ENCODE measurements at places on chromosomes 12 and 14. TPM values are rescaled to one million over a fixed set of nuclear protein-coding genes. Genes with fewer than 3 reads are reported as not detected.

Gene CD163
- 97.5 TPM for total RNA-seq

Gene LRRC10
- 39.2 TPM for total RNA-seq

- DNase-seq, result no peak
These were observed 10.0 kb upstream of the GPR19 start for GRCh38 chr12:12705838-12706520.

DNA sequence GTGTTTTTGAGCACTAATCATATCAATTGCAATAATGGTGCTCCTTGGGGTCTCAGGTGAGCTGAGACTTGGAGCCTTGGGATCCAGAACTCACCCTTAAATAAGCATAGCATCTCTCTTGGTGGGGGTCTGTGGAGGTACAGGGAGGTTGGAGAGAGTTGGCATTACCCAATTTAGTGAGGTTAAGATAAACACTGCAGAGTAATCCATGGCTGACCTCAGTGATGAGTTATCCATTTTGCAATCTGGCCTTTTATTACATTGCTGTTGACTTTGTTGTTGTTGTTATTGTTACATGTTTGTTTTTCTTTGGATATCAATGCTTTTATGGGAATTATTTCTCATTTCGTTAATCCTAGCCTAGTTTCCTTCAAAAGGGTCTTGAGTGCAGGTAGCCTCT lies 373.3 kb downstream of the NRXN3 start:
- no peak for DNase-seq

DNA sequence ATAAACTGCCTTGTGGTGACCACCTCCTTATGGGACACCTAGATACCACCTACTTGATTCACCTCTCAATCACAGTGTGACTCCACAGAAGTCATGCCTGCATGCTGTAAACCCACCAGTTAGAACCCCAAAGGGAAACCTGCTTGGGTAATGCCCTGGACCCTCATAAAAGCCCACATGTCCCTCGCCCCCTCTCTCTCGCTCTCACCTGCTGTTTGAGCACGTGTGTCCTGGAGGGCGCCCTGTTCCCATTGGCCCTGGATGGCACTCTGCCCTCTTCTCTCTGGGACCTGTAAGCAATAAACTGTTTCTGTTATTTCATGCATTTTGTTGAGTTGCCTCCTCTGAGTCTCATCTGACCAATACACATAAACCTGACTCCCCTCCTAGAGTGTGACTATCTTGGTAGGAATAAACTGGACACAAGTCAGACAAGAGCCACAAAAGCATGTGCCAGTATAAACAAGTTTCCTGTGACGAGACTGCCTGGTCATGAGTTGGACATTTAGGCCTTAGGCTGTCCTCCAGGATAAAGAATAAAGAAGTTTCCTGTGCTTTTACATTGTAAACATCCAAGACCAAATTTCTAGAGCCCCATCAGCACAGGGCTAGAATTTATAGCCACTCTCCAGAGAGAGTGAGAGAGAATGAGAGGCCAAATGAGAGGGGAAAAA lies 8.6 kb downstream of the IFI27L2 start:
- no peak for DNase-seq

GRCh38 chr12:58608711-58609110 lies 311.6 kb downstream of the LRIG3 start:
- DNase-seq, result no peak

GRCh38 chr12:120015313-120015712 lies 26.3 kb downstream of the BICDL1 start:
- DNase-seq, result no peak

DNA sequence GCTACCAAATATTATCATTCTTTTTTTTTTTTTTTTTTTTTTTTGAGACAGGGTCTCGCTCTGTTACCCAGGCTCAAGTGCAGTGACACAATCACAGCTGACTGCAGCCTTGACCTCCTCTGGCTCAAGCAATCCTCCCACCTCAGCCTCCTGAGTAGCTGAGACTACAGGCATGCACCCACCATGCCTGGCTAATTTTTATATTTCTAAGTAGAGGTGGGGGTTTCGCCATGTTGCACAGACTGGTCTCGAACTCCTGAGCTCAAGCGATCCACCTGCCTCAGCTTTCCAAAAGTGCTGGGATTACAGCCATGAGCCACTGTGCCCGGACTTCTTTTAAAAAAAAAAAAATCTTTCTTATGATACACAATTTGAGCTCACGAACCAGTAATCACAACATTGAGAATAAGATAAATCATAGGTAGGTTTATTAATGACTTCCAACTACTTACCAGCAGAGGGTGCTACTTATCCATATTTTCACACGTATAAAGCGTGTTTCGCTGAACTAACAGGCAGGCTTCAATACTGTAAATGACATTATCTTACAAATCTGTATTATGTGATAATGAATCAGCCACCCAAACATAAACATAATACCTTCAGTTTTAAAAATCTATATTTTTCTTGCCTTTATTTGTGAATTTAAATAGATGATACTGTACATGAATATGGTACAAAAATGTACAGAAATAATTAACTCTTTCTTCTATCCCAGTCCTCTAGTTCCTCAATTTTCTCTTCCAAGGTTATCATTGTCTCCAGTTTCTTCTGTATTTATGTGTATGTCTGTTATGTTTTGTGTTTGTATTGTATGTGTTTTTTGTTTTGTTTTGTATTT lies 42.5 kb upstream of the BCAT1 start:
- DNase-seq, result no peak

DNA sequence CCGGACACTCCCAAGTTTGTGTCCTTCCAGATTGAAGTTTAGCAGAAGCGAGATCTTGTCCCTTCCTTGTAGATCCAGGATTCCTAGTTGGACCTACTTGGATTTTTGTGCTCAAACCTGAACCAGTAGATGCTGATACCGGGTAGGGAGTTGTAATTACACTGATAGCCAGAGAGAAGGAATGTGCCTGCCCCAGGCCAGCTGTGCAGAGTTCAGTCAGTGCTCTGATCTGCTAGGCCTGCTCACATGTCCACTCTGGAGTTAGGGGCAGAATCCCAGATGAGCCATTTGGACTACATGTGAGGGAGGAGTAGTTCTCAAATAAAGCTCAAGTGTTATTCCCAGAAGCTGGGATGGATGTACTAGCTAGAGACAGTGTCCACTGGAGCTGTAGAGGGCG lies 65.7 kb downstream of the PRKCH start:
- DNase-seq, result no peak
